ENCODE measurements at places on chromosomes 3 and 15. TPM values are rescaled to one million over a fixed set of nuclear protein-coding genes. Genes with fewer than 3 reads are reported as not detected.

ROPN1 gene
- not detected for total RNA-seq

GPR87 gene
- not detected for total RNA-seq

SCN11A gene
- 0.05 TPM for total RNA-seq

WDR93 gene
- total RNA-seq: 0.11 TPM

DNA sequence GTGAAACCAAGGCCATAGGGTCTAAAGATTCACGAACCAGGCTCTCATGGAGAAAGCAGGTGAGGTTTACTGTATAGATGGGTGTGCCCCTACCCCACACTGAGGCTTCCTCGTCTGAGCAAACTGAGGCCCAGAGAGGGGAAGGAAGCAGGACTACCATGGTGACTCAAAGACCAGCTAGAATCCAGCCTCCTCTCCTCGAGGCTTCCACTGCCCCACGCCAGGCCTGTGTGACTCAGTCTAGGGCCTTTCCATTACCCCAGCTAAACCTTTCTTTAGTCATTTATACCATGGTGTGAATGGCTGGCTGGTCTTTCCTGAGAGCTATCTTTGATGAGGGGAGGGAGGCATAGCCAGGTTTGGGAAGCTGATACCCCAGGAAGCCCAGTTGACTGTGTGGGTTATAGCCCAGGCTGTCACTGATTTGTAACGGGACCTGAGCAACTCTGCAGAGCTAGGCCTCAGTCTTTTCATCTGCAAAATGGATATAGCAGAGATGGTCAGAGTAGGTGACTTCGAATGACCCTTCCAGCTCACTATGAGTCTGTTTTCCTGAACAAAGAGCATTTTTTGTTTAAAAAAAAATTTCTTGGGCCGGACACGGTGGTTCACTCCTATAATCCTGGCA lies 3.0 kb upstream of the RHO start:
- no peak for DNase-seq

Data from Right ventricle myocardium superior (tissue), 1 donor.